ENCODE measurements at places on chromosomes 2 and 18.

DNA sequence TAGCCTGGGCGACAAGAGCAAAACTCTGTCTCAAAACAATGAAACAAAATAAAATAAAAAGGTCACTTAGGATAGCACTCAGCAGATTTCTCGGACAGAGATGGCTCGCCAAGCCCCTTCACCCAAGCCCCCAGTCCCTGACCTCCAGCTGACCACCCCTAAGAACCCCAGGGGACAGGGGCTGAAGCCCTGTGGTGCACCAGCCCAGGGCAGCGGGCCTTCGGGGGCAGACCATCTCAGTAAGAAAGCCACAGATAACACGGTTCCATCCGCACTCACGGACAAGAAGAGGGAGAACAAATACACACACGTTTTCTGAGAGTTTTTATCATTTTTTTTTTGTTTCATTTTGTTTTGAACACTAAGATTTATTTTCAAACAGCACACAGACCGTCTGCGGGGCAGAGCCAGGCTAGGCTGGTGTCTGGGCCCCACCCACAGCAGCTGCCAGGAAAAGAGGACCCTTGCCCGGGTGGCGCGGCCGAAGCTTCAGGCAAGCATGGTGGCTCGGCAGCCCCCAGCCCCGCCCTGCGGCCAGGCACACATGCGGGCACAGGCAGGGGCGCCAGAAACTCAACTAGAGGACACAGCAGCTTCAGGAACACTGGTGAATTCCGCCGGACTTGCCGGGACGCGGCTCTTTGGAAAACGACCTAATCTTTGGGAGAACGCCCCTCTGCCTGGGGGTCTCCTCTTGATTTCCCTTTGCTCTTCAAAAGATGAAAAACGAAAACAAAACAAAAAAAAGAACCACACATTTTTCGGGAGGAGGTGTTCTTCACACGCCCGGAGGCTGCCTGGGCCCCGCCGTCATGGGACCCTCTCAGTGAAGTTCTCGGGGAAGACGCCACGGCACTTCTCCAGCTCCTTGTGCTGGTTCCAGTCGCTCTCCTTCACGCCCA lies 59.0 kb downstream of the BIN1 start:
- DNase-seq = peak; percentile 26

DNA sequence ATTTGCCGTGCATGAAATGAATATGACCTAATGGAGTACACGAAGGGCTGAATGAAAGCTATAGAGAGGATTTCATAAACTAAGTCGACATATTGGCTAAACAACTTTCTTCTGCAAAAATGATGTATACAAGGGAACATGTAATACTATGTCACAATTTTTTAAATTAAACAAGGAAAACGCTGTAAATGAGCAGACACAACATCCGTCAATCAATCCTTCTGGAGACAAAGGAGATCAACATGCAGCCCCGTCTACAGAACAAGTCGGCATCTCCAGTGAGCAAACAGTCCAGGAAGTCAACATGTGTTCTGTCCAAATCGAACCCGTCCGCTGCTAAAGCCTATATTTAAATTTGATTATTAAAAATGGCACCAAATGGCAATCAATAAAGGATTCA lies 180.8 kb downstream of the TCF4 start:
- no peak for DNase-seq

GRCh38 chr18:33720133-33720532 lies 142.1 kb downstream of the ASXL3 start:
- no peak for DNase-seq

- DNase-seq = peak; percentile 44
Measured at GRCh38 chr2:216960671-216961268, 100.9 kb upstream of the TNP1 start.

GRCh38 chr2:94993176-94994062 lies 32.1 kb upstream of the MAL start:
- no peak for DNase-seq

DNA sequence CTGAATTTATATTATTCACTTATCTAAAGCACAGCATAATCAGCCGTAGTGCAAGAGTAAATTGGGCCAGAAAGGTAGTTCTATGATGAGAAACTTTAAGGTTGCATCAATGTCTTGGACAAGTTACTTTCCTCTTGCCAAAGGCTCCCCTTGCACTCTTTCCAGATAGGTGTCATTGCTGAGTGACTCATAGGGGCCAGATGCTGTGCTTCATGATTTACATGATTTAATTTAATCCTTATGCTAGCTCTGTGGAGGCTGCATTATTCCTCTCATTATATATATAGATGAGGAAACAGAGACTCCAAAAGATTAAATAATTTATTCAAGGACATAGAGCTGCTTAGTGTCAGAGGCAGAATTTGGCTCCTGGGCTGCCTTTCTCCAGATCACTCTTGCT lies 5.0 kb downstream of the CFAP221 start:
- DNase-seq = no peak

GRCh38 chr2:161238560-161239325 lies 69.5 kb upstream of the PSMD14 start:
- DNase-seq = peak; percentile 82

DNA sequence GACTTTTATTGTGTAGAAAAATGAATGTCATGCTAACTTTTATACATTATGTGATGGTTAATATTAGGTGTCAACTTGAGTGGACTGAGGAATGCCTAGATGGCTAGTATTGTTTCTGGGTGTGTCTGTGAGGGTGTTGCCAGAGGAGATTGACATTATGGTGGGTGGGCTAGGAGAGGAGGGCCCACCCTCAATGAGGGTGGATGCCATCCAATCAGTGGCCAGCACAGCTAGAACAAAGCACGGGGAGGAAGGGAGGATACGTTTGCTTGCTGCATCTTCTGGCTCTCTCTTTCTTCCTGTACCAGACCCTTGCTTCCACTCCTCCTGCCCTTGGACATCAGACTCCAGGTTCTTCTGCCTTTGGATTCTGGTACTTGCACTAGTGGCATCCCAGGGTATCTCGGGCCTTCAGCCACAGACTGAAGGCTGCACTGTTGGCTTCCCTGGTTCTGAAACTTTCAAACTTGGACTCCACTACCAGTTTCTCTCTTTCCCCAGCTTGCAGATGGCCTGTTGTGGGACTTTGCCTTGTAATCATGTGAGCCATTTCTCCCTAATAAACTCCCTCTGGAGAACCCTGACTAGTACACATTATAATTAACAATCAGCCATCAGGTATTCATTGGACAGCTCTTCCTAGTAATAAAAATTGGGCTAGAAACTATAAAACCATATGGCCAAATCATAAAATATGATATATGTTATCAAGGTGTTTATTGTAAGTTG lies 31.7 kb upstream of the ZCCHC2 start:
- no peak for DNase-seq

DNA sequence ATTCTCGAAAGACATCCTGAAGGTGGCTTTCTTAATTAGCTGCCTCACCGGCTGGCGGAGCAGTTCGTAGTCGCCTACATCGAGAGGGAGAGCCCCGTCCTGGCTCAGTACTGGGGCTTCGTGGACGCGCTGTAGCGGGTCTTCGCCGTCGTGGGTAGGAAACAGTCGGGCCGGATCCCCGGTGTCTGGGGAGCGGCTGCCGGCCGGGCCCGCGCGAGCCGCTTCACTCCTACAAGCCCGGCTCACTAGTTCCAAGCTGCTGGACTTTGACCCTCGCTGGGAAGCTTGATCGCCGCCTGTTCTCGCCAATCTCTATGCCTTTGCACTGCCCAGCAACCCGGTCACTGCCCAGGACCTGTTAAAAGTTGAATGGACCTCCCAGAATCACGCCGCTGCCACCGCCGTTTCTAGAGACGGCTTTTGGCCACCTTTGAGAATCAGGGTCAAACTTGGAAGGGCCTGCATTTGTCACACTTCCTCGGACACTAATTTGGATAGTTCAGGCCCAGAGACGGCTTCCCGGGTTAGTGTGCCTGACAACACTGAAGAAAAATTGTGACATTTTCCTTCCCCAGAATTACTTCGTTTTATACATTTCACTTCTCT lies 41.4 kb upstream of the AKAIN1 start:
- peak; percentile 64 for DNase-seq

DNA sequence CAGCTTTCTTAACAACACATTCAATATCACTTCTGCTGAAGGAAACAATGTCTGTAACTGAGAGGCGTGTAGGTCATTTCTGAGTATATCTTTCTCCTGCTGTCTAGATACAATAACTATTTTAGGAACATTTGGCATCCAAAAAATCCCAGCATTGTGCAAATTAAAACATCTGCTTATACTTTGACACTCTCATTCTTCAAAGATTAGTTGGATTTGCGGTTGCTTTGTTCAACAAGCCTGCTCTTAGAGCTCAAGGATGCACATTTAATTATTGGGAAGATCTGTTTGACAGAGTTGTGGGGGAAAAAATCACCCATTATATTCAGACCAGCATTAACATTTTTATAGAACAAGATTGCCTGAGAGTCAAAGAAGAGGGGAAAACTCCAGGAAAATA lies 449.5 kb upstream of the HNRNPA3 start:
- no peak for DNase-seq

- DNase-seq = no peak
Measured at GRCh38 chr2:63494968-63495367, 93.3 kb downstream of the WDPCP start.

GRCh38 chr2:13578547-13578946 lies 861.8 kb downstream of the TRIB2 start:
- no peak for DNase-seq
